ENCODE measurements at places on chromosomes 12 and 14.

- DNase-seq: peak; percentile 57
Measured at GRCh38 chr12:95473231-95473883, 595 bp upstream of the METAP2 start.

GRCh38 chr14:21088687-21089086 is 9.8 kb downstream of the ZNF219 start:
- DNase-seq: no peak

- peak; percentile 61 for DNase-seq
Measured at GRCh38 chr12:93135286-93136239, 206.5 kb upstream of the EEA1 start.

- no peak for DNase-seq
Measured at GRCh38 chr12:58247633-58248032, 306.3 kb downstream of the ATP23 start.

- peak; percentile 15 for DNase-seq
Measured at GRCh38 chr14:56422703-56423213, 156.8 kb upstream of the TMEM260 start.

GRCh38 chr14:79334272-79334671 is 877.0 kb downstream of the DIO2 start:
- no peak for DNase-seq

GRCh38 chr14:21913759-21914158 is 240.1 kb upstream of the OR4E1 start:
- DNase-seq: peak; percentile 90

GRCh38 chr14:39364509-39364908 is 67.7 kb downstream of the FBXO33 start:
- no peak for DNase-seq

DNA sequence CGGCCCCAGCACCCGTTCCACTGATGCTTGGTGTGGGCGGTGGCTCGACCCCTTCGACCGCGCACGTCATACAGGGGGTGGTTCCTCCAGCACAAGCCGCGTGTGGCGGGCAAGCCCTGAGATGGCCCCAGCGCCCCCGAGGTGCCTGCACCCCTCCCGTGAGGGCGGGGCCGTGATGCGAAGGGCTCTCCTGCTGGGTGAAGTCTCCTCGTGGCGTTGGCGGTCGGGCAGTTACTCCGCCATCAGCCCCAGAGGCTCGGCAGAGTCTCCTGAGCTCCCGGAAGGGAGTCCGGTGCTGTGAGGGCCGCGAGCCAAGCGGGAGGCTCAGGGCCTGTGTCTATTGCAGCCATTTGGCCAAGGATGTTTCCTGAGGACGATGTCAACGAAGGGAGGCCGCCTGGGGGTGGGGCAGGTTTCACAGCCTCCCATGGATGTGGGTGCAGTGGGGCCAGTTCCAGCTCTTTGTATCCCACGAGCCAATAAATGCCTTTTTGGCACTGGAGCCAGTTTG is 78.1 kb upstream of the GALNT9 start:
- no peak for DNase-seq

- peak; percentile 72 for DNase-seq
Measured at GRCh38 chr12:133081159-133081780, 547 bp downstream of the ZNF140 start.

DNA sequence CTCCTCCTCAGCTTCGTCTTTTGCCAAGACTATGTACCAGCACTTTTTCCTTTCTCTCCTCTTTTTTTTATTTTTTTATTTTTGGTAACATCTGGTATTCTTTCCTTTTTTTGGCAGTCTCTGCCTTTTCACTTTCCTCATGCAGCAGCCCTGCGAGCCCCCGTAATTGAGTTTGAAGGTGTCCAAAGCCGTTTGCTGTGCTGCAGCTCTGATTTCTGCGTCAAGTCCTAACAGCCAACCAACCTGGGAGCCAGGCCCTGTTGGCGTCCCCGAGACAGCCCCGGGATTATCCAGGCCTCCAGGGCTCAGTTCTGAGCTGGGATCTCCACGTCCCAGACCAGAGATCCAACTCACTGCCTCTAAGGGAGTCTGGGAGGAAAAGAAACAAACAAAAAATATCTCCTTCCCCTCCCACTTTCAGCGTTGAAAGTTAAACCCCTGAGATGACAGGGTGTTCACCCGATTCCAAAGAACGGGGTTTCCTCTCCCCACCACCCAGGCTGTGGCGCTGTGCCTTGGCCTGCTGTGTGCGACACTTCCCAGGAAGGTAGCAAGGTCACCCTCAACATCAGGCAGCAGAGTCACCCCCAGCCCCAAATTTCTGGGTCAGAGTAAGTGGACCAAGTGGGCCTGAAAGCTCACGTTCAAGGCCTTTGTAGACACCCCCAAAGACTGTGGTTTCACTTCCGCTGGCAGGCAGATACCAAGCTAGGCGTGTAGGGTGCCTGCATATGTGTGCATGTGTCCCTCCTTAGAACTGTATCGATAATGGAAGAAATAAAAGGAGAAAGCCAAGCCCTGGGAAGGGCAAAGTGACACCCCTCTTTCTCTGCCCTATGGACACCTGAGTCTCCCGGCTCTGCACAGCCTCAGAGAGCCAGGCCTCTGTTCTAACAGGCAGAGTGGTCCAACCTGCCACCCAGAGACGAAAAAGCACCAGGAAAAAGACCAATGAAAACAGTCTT is 11.1 kb downstream of the BCL11B start:
- no peak for DNase-seq

GRCh38 chr12:30989754-30990153 is 63.2 kb downstream of the TSPAN11 start:
- peak; percentile 13 for DNase-seq

DNA sequence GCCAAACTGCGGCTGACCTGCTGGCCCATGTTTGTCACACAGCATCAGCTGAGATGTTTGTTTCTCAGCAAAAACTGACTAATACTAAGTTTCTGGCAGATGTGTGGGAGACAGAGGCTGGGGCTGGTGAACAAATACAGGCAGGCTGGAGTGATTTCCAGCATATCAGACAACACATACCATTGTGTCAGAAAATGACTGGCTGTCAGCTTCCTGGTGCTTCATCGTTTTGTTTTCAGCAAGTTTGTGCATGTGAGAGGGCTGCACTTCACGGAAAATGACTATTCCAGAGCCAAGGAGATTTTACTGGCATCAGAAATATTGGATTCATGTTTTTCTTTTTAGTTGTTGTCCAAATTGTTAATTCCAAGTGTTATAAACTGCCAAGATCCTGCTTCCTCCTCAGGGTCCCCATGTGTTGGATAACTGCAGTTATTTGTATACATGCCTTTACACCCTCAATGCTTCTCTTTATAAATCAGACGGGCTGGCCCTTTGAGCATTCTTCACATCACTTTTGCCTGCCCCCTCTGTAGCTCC is 145.7 kb downstream of the GALC start:
- DNase-seq: no peak

DNA sequence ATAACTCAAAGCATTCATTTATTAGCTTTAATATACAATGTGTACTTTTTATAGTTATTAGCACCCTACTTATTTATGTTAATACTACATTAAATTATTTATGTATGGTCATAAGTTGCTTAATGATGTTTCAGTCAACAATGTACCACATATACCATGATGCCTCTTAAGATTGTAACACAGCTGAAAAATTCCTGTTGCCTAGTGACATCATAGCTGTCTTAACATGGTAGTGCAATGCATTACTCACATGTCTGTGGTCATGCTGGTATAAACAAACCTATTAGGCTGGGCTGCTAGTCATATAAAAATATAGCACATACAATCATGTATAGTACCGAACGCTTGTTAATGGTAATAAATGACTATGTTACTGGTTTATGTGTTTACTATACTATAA is 120.4 kb downstream of the ANO6 start:
- no peak for DNase-seq

DNA sequence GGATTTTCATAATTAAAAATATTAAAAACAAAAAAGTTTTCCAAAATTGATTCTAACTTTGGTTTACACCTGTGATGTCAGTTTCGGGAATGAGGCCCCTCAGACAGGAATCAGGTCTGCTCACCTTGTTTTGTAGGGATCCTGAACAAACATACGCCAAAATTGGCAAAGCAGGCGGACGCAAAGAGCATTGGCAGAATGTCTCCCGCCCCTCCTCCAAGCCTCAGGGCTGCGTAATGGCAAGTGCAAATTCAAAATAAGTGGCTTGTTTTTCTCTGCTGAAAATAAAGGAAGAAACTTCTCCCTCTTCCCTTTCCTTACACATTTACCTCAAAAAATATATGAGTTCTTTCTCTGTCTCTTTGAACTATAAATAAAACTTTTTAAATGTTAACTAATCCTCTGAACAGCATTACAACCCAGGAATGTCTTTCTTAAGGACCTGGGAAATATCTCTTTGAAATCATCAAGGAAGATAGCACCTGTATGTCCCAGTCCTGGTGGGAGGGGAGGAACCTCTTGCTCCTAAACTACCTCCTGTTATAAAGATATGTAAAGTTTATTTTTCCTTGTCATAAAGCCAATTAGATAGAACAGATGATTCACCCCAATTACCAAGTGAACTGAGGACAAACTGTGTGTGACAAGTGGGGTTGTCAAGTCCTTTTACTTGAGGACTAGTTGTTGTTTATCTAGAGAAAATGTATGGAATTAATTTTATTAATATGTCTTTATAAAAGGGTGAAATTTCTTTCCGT is 16.5 kb downstream of the OR6J1 start:
- no peak for DNase-seq

DNA sequence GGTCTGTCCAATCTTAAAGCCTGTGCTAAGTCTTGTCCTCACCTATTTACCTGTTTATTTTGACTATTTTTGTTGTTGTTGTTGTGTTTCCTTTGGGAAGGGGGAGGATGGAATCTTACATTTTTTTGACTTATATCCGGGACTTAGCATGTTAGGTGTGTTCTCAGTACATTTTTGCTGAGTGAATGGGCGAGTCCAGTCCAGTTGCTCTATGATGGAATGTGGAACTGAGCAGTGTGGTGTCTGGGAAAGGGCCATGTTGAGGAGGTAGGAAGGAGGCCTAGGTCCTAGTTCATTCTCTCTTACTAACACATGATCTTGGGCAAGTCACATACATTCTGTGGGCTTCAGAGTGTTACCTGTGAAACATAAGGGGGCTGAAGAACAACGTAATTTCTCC is 80.9 kb upstream of the SLC38A2 start:
- no peak for DNase-seq

DNA sequence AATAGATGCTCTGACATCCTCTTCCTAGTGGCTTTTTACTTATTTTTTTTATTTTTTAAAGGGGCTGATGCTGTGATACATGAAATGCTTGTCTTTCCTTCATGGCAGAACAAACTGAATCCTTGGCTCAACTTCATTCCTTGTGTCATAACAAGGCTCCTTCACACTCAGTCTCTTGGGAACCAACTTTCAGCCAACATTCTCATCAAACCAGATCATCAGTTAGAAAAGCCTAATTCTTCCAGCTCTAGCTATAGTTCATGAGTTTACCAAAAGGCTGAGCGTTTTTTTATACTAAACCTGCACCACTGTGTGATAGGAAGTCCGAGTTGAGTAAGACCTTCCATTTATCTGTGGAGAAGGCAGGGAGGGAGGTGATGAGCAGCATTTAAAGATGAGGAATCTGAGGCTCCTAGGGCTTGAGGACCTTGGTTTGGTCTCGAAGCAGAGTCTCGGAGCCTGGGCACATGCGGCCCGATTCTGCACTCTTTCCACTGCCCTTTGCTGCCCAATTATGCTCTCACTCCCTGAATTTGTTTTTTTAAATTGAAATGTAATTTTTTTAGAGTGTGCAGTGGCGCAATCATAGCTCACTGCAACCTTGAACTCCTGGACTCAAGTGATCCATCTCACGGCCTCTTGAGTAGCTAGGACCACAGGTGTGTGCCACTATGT is 8.2 kb downstream of the GPRC5D start:
- DNase-seq: no peak

GRCh38 chr14:87257421-87257820 is 735.6 kb downstream of the GALC start:
- DNase-seq: no peak

DNA sequence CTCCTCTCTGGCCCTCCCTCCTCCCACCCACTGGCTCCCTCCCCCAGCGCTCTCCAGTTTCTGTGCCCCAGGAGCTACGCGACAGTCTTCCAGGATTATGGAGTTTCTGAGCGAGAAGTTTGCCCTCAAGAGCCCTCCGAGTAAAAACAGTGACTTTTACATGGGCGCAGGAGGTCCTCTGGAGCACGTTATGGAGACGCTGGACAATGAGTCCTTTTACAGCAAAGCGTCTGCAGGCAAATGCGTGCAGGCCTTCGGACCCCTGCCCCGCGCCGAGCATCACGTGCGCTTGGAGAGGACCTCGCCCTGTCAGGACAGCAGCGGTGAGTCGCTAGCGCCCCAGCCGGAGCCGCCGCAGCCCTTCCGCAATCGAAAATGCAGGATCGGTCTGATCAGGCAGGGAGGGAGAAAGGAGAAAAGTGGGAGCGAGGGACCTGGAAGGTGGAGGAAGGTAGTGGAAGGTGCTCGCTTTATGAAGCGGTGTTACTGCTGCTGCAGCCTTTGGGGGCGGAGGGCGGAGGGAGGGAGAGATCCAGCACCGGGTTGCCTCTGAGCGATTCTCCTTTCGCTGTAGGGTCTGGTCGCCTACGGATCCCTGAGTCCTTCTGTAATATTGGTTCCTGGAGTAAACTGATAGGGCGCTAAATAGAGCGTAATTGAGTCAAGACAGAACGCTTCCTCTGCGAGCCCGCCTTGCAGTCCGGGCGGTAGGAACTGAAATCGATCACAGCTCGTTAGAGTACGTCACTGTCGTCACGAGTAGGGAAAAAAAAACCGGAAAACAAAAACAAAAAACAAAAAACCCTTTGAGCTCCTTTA is at the start of gene ALX1:
Gene ALX1 (plus strand): TSS at position 56 of the 819 bp plus-strand sequence. CDS start 42 bp downstream, at position 98.
- no peak for DNase-seq

GRCh38 chr14:92986254-92987147 is 63.6 kb downstream of the CHGA start:
- DNase-seq: no peak

- no peak for DNase-seq
Measured at GRCh38 chr12:108232565-108232964, 103.5 kb downstream of the WSCD2 start.

GRCh38 chr12:103829092-103829491 is 11.9 kb downstream of the NT5DC3 start:
- DNase-seq: no peak

DNA sequence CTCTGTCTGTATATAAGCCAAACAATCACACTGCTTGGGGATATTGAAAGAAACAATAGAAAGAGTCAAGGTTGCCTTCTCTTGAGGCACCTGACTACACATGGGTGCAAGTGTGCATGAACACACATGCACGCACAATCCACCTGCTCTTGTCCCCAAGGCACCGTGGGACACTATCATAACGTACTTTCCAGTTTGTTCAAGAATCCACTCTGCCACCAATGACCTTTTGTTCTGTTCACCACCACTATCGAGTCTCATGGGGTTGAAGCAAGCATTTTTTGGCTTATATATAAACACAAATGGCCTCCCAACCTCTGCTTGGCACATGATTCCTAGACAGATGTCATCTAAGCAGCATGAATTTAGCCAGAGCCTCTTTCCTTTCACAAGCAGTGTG is 365.4 kb downstream of the EMP1 start:
- no peak for DNase-seq

DNA sequence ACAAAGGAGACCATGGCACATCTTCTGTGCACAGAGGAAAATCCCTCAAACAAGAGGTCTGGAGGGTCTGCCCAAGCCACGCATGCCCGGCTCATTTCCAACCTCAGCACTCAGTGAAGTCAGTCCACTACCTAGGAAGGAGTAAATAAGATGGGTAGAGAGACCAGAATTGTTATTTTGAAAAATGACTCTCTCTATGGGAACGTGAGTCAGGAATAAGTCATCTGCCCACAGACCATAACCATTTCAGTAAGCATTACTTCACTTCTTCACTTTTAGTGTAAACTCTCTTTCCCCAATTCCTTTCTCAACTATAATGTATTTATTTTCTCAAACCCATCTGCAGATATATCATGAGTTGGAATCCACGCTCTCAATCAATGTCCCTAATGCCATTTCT is 1039.9 kb upstream of the USP15 start:
- no peak for DNase-seq

- DNase-seq: no peak
Measured at GRCh38 chr12:41605545-41606305, 417.6 kb downstream of the PDZRN4 start.

Data from Kasumi-1 (cell line).